NCI-H2081 (cell line): ENCODE measurements at places on chromosomes 7 and 10.

GRCh38 chr7:4190010-4190981 lies 491.8 kb upstream of the FOXK1 start:
- peak; percentile 79 for DNase-seq

GRCh38 chr10:132664407-132664806 lies 121.5 kb downstream of the NKX6-2 start:
- no peak for DNase-seq

GRCh38 chr10:3525832-3526449 lies 259.1 kb downstream of the KLF6 start:
- DNase-seq = no peak

- DNase-seq = no peak
Measured at GRCh38 chr7:5774136-5774535, 7.3 kb downstream of the RNF216 start.

DNA sequence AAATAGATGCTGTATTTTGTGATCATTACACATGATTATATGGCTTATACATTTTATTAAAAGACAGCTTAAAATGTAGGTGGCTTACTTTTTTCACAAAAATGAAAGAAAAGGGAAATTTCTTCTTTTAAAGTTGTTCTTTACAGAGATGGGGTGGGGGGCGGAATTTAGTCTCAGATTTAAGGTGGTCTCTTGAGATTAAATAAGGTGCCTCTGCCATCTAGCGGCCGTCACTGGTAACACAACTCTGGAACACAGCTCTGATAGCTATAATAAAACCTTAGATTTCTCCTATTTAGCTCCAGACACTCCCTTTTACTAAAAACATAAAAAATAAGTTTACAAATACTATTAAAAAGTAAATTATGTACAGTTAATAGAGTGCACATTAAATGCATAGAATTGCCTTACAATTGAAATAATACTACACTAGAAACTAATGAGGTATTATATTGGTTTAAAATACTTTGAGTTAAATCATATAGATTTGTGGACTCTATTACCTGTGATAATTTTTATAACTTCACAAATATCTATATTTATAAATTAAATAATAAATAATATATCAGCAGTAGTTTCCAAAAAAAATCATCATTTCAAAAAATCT lies 210.9 kb downstream of the DGKB start:
- peak; percentile 57 for DNase-seq

DNA sequence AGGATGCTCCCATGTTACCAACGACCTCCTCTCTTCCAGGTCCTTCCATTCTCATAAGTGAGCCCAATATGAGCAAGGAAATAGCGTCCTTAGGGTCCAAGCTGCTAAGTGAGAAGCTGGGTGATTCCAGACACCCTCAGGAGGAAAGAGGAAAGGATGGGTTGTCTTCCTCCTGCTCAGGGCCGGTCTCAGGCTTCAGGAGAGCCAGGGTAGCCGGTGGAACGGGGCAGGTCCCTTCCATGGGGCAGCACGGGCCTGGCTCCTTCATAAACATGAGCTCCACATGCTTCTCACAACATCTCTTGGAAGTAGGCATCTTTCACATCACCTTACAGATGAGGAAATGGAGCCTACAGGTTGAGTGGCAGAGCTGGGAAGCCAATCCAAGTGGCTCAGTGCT lies 12.7 kb downstream of the SLIT1 start:
- DNase-seq = no peak

- DNase-seq = peak; percentile 49
Measured at GRCh38 chr7:30596014-30596641, 1.4 kb downstream of the GARS1 start.

GRCh38 chr7:29548823-29549222 lies 14.8 kb upstream of the PRR15 start:
- no peak for DNase-seq

DNA sequence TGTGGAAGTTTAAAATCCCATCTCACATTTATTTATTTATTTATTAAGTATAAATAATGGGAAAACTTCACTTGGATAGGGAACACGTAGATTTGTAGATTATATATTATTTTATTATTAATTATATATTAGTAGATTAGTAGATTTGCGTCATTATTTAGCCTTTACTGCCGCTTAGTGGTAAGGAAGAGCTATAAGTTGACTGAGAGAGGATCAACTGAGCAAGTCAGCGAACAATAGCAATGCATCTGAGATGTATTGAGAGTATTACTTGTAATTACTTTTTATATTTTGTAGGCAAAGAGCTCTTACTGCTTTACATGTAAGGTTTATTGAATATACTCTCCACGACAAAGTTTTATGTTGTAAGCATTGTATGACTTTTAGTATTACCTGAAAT lies 244.5 kb upstream of the ANKRD30A start:
- DNase-seq = no peak

DNA sequence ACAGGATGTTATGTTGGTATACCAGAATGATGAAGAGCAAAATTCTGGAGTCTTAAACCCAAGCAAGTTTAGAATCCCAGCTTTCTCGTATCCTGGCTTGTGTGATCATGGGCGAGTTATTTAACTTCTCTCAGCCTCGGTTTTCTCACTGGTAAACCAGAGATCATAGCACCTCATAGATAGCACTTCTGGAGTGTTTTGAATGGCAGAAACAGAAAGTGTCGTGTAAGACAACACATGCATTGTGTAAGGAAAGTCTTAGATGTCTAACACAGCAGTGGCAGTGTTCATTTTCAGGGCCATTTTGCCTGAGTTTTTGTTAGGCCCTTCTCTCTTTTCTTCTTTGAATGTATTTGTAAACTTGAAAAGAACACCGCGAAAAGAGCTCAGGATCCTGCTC lies 465.1 kb downstream of the AUTS2 start:
- DNase-seq = no peak

- no peak for DNase-seq
Measured at GRCh38 chr10:17683541-17683940, 39.6 kb downstream of the STAM start.

DNA sequence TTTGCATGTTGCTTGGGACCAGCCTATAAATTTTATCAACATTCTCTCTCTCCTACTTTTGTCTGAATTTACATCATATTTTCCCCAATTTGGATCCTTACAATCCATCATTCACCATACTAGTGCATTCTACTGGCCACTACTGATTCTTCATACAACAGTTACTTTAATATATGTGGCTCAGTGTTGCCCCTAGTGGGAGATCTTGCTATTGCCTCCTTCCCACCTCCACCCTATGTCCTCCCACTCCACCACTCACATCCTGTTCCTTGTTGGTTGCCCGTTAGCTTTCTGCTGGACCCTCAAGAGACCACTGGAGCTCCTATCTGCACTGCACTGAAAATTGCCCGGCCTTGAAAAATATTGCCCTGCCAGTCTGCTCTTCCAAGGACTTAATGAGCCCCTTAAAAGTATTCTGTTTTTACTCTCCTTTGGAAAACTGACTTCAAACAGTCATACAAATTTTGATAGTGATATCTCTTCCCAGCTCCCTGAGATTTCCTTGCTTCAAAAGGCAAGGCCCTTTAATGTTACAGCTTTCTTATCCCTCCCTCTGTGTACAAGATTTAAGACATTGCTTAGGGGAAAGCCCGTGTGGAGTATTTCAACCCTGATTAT lies 243.2 kb upstream of the TMEM229A start:
- DNase-seq = peak; percentile 32

DNA sequence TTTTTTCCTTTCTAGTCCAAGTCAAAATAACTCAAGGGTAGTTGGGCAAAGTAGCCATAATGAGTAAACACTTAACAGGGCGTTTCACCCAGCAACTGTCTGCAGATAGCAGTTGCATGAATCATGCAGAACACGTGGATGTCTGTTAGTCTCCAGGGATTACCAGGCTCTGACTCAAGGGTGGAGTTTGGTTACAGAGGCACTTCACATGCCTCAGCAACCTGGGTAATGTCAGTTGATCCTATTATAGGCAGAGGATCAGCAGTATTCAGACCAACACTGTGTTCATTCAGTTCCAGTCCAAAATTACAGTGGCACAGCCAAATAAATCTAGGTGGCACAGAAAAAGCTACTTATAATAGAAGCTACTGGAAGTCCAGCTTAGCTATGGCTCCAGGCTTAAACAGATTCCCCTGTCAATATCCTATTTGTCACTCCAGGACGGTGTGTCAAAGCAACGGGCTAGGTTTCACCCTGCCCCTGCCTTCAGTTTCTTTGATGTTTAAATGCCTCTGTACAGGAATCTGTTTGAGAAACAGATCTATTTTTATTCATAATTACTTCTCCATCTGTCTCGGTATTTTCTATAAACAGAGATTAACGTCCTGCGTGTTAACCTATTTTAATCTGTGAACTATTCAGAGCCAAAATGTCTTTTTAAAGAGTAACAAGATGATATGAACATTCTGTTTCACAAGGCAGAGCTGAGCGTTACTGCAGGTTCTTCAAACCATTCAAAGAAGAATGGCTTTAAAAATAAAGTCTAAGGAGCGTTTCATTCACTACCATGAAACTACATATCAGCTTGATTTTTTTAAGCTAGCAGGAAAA lies 162.6 kb upstream of the AKR1E2 start:
- peak; percentile 4 for DNase-seq

DNA sequence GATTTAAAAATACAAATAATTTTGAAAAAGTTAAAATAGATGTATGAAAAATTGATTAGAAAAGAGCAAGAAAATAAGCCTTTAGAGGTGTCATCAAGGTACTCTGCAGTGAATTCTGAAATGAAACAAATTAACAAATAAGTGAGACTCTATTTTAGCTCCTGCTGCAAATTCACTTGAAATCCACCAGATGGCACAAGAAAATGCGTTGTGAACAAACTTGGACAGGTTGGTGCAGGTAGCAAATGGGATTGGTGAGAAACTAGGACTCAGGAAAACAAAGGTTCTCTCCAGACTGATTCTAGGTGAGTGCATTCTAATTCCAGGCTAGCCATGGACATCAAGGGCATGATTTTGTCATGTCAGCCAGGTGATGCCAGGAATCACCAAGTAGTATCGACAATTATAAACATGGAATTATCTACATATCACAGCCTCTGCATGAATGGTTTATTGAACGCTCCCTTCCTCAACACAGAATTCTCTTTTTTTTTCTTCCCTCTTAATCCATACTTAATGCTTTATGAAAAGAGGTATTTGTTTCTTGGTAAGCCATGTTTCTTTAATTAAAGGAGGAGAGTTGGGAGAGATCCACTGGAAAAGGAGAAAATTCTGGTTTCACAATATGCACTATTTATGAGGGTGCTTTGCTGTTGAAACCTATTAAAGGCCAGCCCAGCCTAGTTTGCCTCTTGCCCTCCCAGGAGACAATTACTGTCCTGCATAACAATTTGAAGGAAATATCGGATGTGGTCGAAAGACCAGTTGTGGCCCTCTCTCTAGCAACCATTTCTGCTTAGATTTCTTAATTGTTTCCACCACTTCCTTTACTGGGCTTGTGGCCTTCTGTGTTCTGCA lies 118.1 kb downstream of the ZNF365 start:
- peak; percentile 22 for DNase-seq

DNA sequence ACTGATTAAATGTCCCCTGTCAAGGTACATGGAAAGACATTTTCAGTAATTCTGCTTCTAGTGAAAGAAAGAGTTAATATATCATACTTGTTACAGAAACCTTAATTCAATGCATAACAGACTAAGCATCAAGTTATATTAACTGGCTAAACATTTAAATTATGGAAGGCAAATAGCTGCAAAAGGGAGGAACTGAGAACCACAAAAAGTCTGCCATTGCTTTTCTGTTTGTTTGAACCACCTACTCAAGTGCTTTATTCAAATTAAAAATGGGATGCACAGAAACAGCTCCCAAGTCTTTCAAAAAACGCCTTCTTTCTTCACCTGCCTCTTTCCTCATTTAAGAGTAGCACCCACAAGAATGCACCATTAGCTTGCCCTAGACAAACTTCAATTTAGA lies 271.9 kb downstream of the RNLS start:
- DNase-seq = no peak

DNA sequence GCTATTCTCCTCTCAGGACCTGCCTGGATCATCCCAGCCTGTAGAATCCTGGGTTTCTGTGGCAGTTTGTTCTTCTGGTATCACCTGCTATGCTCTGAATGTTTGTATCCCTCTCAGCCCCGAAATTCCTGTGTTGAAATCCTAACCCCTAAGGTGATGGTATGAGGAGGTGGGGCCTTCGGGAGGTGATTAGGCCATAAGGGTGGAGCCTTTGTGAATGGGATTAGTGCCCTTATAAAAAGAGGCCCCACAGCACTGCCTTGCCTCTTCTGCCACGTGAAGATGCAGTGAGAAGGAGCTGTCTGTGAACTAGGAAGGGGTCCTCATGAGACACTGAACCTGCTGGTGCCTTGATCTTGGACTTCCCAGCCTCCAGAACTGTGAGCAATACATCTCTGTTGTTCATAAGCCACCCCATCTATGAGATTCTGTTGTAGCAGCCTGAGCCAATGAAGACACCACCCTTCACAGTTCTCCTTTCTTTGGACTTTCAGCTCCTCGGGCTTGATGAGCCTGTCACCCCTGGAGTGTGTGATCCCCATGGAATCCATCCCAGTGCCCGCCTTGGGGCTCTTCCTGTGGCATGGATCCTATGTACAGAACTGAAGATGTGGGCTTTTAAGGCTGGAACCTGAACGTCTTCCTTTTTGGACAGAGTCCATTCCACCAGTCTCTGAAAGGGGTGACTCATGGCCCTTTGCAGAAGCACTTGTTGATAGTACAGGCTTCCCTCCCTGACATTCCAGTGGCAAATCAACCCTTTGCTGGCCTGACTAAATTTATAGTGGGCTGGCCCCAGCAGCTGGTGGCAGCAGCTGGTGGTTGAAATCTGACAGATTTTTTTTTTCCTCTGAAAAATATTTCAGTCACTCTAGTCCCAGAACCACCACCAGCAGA lies 138.0 kb downstream of the TACC2 start:
- no peak for DNase-seq

GRCh38 chr10:93461807-93462178 lies 20.3 kb downstream of the MYOF start:
- no peak for DNase-seq

- no peak for DNase-seq
Measured at GRCh38 chr10:95319239-95319638, 28.4 kb upstream of the PDLIM1 start.

- no peak for DNase-seq
Measured at GRCh38 chr10:93580828-93581227, 14.4 kb downstream of the FFAR4 start.

- DNase-seq = no peak
Measured at GRCh38 chr10:72692744-72692993, 726 bp downstream of the MCU start.

- DNase-seq = no peak
Measured at GRCh38 chr10:131686781-131687420, 213.9 kb upstream of the PPP2R2D start.
